T-helper 2 cell (primary cell): ENCODE measurements at places on chromosomes 4 and X.

GRCh38 chr4:78293821-78294301 is 236.7 kb downstream of the FRAS1 start:
- no peak for DNase-seq

DNA sequence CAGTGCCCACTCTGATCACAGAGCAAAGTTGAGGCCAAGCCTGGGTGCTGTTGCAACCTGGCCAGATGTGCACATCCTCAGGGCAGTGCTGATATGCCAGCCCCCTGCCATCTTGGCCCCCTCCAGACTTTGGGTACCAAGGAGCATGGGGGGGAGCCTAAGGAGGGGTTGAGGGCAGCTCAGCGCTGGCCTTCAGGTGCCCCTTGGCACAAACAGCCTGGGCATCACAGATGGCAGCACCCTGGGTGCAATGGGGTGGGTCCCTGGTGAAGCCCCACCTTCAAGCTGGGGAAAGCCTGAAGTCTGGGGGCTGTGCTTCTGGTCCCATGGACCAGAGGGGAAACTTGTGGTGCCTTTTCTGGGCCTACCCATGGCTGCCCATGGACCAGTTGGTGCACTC is 163.0 kb downstream of the FAM47A start:
- no peak for DNase-seq

DNA sequence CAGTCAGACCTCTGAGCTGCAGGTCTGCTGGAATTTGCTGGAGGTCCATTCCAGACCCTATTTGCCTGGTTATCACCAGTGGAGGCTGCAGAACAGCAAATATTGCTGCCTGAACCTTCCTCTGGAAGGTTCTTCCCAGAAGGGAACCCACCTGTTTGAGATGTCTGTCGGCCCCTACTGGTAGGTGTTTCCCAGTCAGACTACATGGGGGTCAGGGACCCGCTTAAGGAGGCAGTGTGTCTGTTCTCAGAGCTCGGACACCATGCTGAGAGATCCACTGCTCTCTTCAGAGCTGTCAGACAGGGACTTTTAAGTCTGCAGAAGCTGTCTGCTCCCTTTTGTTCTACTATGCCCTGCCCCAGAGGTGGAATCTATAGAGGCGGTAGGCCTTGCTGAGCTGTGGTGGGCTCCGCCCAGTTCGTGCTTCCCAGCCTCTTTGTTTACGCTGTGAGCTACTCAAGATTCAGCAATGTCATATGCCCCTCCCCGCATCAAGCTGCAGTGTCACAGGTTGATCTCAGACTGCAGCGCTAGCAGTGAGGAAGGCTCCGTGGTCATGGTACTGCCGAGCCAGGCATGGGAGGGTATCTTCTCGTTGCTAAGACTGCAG is 44.1 kb upstream of the KDR start:
- DNase-seq, result no peak

GRCh38 chr4:79042079-79042674 is 102.9 kb upstream of the PAQR3 start:
- no peak for DNase-seq

DNA sequence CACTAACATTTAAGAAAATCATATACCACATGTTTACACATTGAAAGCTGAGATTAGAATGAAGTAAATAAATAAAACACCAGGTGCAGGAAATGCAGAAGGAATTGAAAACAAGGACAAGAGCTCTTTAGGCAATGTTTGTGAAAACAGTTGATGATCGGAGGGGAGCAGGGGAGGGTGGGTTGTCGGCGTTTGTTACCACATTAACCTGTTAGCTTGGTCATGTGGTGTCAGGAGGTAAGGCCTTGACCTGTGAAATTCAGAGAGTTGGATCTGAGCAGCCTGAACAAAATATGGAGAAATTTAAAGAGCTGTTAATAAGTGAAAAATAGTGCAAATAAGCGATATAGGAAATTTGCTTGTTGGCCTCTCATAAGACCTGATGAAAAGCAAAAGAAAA is 759.9 kb downstream of the PDHA2 start:
- DNase-seq, result no peak

DNA sequence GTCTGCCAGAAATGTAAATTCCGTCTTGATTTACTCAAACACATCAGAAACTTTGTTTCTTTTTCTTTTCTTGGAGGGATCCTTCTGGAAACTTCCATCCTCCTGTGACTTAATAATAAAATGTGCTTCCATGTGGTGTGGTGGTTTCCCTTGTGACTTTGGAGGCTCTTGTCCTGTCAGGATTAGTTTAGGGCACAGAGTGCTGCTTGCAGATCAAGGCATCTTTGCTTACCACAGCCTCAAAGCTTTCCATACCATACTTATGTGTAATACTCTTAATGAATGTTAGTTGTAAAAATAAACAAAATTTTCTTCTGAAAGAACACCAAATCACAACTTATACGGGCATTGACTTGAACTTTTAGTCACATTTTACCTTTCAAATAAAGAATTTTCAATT is 27.4 kb downstream of the GBA3 start:
- no peak for DNase-seq

- no peak for DNase-seq
Measured at GRCh38 chr4:129532573-129532972, 436.6 kb downstream of the C4orf33 start.

- DNase-seq, result peak; percentile 58
Measured at GRCh38 chrX:46573331-46573891, at the start of gene CHST7. Gene CHST7 (plus strand): TSS chrX:46573765. CDS start chrX:46573932, 167 bp downstream.

DNA sequence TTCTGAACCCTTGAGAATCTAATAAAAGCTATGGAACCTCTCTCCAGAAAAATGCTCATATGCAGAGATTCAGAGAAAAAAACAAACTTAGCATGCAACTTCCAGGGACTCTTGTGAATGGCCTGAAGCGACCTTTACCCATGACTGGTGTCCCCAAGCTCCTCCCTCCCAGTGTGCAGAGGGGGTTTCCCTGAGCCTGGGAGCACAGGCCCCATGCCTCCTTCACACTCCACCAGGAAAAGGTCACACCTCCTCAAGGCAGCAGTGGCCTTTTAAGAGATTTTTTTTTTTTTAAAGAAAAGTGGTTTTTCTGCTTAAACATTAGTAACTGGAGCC is 13.3 kb upstream of the UBA6 start:
- no peak for DNase-seq
